ENCODE measurements at places on chromosomes 12 and 14.

GRCh38 chr12:105342464-105342863, 12.0 kb downstream of the C12orf75 start:
- no peak for DNase-seq

- DNase-seq, result no peak
These were observed 23.2 kb upstream of the PARP11 start for GRCh38 chr12:3896356-3896755.

GRCh38 chr12:88896958-88897357, 316.7 kb upstream of the KITLG start:
- no peak for DNase-seq

DNA sequence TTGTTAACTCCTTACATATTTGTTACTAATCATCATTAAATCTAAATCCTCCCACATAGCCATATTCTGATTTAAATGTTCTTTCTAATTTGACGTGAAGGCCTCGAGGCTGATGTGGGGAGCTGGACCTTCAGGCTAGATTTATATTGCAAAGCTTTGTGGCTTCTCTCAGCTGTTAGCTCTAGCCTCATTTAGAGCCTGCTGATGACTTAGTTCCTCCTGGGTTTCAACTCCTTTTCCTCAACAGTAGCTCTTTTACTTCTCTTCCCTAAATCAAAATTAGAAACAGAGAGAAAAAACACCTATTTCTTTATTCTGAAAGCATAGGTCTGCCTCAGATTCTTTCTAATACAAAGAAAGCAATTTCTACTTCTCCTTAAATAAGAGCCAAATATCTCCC, 477.5 kb upstream of the CCDC196 start:
- DNase-seq, result no peak

- no peak for DNase-seq
These were observed 20.0 kb upstream of the BCL7A start for GRCh38 chr12:122001466-122002209.

Data from HuH-7.5 (cell line).